ENCODE measurements at places on chromosomes 13 and 19. TPM values are rescaled to one million over a fixed set of nuclear protein-coding genes. Genes with fewer than 3 reads are reported as not detected.

DNA sequence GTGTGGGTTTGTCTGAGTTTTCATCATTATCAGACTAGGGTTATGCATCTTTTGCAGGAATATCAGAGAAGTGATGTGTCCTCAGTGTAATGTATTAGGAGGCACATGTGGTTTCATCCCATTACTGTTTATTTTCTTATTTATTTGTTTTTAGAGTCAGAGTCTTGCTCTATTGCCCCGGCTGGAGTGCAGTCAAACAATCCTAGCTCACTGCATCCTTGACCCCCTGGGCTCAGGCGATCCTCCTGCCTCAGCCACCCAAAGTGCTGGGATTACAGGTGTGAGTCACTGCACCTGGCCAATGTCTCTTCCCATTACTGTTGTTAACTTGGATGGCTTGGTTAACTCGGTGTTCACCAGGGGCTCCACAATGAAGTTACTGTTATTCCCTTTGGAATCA is 67.4 kb downstream of the MAP4K1 start:
- H3K36me3 ChIP-seq = no peaks in the 10 kb centered on the region
- H3K27me3 ChIP-seq = no peaks in the 10 kb centered on the region
- H3K4me1 ChIP-seq = peaks cover 33% of the 10 kb centered on the region
- no peak overlapping the region for H3K27ac ChIP-seq
- no peak overlapping the region for H3K4me3 ChIP-seq

- peak overlapping the region; percentile 57 for H3K27ac ChIP-seq
- H3K27me3 ChIP-seq = no peaks in the 10 kb centered on the region
- H3K4me3 ChIP-seq = peak overlapping the region; percentile 88
Measured at GRCh38 chr19:14514215-14514863, 3.9 kb downstream of the DNAJB1 start.

GRCh38 chr19:18697680-18698079 is 14.2 kb downstream of the CRTC1 start:
- no peak for DNase-seq
- peaks cover 31% of the 10 kb centered on the region for H3K4me1 ChIP-seq
- H3K27ac ChIP-seq = no peak overlapping the region
- no peaks in the 10 kb centered on the region for H3K27me3 ChIP-seq

DNA sequence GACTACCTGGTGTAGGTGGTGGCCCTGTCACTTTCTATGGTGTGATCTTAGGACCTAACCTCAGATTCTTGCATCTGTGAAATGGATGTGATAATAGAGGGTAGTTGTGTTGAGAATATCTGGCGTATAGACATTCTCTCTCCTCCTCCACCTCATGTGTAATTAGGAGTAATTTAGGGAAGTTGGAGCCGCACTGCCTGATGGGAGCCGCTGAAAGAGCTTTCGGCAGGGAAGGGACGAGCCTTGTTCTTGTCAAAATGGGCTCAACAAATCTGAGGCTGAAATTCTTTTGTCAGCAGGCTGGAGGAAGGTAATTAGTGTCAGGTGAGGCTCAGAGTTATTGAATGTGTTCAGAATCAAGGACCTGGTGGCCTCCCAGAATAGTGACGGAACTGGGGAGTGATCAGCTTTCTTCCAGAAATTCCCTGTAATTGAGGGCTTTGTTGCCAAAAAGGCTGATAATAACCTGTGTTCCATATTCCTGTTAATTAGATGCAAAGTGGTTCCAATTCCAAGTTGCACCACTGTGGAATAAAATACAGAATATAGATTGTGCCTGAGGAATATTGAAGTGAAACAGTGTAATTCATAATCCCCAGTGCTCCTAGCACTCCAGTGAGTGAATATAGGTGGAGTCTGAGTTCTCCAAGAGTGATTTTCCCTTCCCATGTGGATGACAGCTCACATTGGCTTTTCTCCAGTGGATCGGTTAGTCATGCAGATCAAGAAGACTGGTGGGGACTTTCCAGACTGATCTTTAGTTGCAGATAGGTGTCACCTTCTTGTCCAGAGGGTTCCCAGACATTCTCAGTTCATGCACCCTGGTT is 47.5 kb downstream of the SPATA13 start:
- no peaks in the 10 kb centered on the region for H3K36me3 ChIP-seq
- H3K27ac ChIP-seq = no peak overlapping the region
- H3K4me1 ChIP-seq = peaks cover 12% of the 10 kb centered on the region
- DNase-seq = no peak

FSD1 gene
- 7.8 TPM for total RNA-seq

MAMSTR gene
- total RNA-seq = 0.85 TPM

ZNF569 gene
- 5.3 TPM for total RNA-seq

C1QTNF9 gene
- total RNA-seq = not detected

OLFM4 gene
- not detected for total RNA-seq

ATP4A gene
- not detected for total RNA-seq

Measured in activated CD4-positive, alpha-beta memory T cell treated with anti-CD3 and anti-CD28 coated beads for 36 hours (primary cell).